ENCODE measurements at places on chromosomes 1 and 21.

GRCh38 chr1:111963985-111964738 lies 25.3 kb downstream of the KCND3 start:
- no peak for DNase-seq

DNA sequence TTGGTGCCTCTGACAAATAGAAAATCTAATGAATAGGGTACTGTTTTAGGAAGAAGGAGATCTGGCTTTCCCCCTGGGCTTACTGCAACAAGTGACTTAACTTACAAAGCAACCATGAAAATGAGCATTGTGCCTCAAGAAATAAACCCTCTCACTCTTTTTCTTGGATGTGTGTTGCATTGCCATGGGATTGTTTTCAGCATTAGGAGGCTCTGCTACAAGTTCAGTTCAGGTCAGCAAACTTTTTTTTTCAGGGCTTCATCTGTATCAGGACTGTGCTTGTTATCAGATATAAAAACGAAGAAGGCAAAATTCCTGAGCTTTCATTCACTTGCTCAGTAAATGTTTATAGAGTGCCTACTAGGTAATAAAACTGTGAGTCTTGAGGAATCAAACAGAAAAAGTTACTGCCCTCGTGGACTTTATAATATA lies 37.8 kb upstream of the DOCK7 start:
- DNase-seq = no peak

GRCh38 chr1:50232336-50232735 lies 123.6 kb downstream of the ELAVL4 start:
- no peak for DNase-seq

DNA sequence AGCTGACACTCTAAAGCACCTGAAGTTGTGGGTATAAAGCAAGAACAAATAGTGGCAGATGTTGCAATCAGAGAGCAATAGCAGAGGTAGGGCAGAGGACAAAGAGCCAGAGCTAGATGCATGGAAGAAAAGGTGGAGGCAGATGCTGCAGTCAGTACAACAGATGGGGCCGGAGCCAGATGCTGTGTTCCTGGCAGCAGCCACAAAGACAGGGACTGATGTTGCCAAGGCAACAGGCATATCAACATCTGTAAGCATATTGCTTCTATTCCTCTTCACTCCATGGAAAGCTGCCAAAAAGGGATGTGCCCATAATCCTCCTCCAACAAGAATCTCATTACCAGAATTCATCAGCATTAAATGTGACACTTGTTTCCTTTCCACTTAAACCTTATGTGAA lies 108.0 kb downstream of the TNNI3K start:
- no peak for DNase-seq

DNA sequence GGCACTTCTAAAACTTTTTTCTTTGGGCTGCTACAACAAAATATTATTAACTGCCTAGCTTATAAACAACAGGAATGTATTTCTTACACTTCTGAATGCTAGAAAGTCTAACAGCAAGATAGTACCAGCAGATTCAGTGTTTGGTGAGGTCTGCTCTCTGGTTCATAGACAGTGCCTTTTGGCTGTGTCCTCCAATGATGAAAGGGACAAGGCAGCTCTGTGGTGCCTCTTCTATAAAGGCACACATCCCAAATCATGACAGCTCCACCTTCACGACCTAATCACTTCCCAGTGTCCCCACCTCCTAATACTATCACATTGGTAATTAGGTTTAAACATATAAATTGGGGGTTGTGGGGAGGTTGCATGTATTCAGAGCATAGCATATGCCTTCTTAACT lies 9.5 kb downstream of the CFH start:
- DNase-seq = no peak

- DNase-seq = no peak
Observed at GRCh38 chr21:46448108-46448507, 10.6 kb upstream of the DIP2A start.

DNA sequence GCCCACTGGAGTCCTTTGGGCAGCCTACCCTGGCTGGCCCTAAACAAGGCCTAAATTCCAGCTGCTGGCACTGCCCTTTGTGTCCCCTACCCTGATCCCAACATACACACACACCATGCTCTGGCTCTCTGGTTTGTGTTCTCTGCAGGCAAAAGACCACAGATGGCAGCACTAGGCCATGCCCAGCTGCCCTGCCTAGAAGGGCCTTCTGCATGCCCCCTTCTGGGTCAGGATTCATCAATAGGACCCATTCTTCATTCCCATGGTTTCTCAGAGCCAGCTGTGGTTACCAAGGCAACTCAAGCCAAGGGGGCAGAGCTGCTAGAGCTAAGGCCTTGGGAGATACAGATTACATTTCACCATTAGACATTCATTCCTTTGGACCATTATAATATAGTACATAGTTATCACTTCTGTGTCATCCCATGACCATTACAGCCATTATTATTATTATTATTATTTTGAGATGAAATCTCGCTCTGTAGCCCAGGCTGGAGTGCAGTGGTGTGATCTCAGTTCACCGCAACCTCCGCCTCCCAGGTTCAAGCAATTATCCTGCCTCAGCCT lies 17.5 kb downstream of the ASAP3 start:
- DNase-seq = no peak

DNA sequence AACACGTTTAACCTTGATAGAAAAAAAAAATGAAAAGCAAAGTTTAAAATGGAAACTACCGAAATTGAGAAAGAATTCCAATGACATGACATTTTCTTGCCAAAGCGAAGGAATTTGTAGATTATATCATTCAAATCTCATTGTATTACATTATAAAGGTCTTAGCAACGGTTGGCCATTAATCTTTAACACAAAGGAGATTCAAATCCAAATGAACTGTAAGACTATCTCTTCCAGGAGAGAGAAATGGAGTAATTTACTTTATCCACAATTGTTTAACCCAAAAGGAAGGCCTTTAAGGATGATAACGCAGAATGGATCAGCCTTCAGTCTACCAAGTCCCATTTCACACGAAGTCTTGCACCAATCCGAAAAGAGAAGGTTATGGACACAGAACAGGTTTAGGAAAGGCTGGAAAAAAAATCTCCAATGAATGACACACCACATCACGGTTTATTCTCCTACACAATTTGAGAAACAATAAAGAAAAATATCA lies 1.5 kb downstream of the ENAH start:
- no peak for DNase-seq

DNA sequence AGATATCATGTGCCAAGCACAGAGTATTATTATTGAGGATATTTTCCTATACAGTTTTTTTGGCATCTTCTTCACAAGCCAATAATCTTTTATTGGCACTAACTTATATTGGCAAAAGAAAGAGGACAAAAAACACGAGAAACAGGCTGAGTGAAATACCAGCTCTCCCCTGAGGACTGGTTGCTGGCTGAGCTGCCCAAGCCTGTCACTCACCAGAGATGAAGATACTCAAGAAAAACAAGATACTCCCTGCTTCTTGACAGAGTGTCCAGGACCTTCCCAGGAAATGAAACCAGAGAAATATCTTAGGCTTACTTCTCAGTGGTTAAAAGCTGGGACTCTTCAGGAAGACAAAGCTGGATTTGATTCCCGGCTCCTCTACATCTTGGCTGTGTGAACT lies 35.9 kb upstream of the ATP1B1 start:
- DNase-seq = no peak

DNA sequence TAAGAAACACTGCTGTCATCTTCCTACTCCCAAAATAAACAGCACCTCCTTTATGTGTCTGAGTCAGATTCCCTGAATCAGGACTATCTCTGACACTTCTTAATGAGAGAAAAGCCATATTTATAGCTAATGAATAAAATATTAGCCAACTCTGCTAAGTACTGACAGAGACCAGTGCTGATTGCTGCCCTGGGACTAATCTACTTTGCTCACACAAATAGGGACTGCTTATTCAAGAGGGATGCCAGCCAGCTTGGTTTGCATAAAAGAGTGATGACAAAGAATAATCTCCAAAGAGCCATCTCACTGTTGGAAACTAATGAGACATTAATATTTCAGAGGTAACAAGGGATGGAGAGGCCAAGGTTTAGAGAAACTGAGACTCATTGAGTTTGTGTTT lies 36.4 kb downstream of the FYB2 start:
- no peak for DNase-seq

DNA sequence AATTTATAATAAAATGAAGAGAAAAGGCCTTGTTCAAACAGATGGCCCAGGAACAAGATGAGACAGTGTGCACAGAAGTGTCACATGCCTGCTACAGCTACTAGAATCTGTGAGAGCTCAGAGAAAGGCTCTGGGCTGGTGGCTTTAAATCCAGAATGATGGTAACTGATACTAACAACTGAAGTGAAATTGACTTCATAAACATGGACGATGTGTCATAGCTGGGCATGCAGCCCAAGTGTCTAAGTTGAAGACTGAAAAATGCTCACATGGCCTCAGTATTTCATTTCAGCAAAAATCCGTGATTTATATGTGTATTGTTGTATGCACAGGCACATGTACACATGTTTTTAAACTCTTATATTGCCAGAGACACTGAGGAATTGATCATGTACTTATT lies 208.3 kb upstream of the RUNX1 start:
- no peak for DNase-seq

DNA sequence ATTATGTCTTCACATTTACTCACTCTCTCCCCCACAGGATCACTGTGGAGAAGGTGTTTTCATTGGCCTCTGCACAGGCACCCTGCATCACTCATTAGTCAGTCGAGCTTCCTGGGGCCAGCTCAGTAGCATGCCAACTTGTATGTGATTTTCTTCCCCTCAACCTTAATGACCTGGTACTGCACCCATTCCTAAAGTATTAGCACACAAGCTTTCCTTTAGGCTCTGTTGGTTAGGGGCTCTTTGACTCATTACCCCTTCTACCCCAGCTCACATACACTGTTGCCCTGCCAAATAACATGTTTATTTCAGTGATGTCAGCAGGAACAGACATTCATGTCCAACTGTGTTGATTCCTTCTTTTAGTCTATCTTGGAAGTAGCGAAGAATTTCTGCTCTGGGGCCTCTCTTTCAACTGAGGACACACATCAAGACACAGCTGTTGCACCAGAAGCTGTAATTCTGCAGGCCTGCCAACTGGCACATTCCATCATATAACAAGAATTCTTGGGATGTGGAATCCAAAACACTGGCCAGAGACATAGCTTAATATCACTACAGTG lies 603.5 kb upstream of the ADAMTS5 start:
- no peak for DNase-seq

- DNase-seq = no peak
Observed at GRCh38 chr21:39479814-39480182, 28.0 kb downstream of the SH3BGR start.

DNA sequence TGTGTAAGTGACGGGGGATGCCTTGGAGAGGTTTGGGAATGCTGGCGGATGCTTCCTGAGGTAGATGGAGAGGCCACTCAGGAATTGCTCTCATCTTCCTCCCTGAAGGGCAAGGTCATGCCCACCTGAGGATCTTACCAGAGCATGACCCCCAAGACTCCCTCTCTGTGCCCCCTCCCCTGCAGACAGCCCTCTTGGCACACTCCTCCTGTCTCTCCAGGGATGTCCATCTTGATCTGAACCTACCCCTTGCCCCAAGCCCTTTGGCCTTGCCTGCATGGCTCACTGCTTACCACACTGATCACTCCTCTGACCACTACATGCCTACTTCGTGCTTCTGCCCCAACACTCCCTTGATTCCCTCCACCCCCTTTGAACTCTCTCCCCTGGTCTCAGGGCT lies 17.9 kb upstream of the MPL start:
- no peak for DNase-seq

DNA sequence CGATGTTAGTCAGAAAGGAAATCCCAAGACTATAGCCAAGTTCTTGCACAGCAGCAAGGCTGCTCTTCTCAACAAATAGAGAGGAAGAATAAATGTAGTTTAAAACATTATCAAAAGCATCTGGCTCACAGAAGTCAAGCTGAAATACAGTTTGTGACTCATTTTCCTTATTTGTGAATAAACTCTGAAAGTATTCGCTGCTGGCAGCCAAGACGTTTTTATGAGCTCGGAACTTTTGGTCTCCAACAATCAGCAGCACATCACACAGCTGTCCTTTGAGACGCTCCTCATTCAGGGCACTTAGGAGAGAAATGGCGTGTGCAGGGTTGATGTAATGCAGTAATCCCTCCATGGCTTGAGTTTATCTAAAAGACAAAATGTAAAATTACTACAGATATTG lies 16.4 kb downstream of the ZBTB21 start:
- DNase-seq = no peak

- no peak for DNase-seq
Observed at GRCh38 chr1:95093296-95093695, 20.5 kb upstream of the ALG14 start.

- no peak for DNase-seq
Observed at GRCh38 chr1:234589064-234589800, 20.7 kb downstream of the IRF2BP2 start.

- no peak for DNase-seq
Observed at GRCh38 chr1:203311368-203312301, 6.3 kb downstream of the BTG2 start.

- no peak for DNase-seq
Observed at GRCh38 chr1:194227161-194227560, 1040.7 kb upstream of the B3GALT2 start.

DNA sequence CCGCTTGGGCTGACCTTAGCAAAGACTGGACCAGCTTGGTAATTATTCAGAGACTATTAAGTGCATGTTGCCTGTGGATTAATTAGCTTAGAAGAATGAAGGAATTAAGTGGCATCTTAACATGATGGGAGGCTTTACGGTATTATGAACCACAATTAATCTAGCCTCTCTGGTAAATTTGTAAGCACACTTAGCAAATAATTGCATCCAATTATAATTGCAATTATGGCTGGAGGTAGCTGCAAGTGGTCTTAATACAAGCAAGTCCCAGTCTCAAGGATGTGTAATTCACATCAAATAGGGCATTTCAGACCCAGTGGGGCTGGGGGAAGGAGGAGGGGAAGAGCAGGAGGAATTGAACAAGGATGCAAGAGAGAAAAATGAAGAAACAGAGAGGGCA lies 151.6 kb downstream of the CNIH3 start:
- DNase-seq = no peak

DNA sequence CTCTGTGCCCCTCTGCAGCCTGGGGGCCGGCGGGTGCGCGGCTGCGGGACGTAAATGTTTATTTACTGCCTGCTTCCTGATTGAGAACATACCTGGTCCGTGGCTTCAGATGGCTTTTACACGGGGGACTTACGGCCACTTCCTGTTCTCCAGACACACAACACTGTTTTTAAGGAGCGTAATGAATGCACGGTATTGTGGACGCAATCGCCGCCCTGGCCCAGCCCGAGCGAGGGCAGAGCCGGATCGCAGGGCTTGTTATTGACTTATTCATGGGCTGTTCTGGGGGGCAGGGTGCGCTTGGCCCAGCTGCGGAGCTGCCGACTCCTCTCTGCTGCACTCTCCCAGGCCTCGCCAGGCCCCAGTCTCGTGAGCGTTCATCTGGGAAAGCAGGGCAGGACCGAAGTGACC lies 52.8 kb upstream of the ACTRT2 start:
- no peak for DNase-seq
